MV-4-11 (cell line): ENCODE measurements at places on chromosomes 7 and 10.
A peak's percentile ranks its signal among the peaks of the same experiment; 100 is the strongest.

DNA sequence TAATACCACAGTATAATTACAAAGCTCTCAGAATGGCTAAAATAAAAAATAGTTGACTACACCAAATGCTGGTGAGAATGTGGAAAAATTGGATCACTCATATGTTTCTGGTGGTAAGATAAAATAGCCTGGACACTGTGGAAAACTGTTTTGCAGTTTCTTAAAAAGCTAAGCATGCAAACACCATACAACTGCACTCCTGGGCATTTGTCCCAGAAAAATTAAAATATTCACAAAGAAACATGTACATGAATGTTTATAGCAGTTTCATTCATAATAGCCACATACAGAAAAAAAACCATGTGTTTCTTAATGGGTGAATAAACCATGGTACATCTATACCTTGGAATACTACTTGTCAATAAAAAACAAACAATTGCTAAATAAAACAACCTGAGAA lies 172.9 kb downstream of the AHR start:
- DNase-seq: no peak

DNA sequence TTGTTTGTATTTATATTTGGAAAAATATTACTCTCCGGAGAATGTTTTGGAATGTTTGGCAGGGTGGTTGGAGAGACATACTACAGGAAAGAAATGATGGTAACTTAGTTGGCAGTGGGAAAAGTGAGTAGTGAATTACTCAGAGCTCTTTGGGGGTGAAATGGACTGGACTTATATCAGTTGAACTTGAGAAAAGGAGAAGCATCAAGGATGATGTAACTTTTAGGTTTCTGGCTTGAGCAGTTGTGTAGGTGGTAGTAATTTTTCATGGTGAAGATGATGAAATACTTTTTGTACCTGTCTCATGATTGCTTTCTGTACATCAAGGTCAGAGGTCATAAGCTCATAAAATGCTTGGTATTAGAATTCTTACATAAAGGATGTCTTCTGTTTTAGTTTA lies 617.2 kb downstream of the AUTS2 start:
- DNase-seq: no peak

- DNase-seq: peak; percentile 23
Observed at GRCh38 chr7:36802459-36803135, 78.3 kb upstream of the AOAH start.

DNA sequence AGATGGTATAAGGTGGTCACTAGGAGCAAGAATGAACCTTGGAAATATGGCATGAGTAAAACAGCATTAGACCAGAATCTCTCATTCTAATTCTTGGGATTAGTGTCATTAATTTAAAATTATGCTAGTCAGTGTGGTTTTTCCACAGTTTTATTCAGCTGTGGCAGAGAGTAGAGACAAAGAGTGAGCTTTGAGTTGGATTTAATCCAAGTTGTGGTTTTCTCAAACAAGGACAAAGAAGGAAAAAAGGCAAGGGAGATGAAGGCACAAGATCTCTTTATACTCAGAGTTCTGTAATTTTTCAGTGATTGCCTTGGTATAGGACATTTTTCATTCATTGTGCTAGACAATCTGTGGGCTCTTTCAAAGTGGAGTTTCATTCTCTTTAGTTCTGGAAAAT lies 28.2 kb upstream of the AKAP9 start:
- DNase-seq: no peak

DNA sequence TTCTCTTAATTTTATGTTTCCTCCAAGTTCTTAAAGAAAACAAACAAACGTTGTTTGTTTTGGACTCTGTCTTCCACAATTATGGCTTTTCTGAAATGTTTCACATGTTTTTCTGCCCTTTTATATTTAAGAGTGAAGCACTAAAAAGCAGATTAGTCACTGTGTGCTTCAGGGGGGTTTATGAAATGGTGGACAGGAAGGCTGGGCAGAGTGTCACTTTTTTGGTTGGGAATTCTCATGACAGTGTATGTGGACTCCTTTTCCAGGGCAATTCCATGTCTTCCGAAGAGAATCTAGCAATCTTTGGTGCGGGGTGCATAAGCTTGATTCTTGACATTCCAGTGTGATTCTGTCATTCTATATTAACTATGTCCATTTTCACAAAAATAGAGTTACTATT lies 669.4 kb downstream of the PARD3 start:
- DNase-seq: no peak

- DNase-seq: no peak
Observed at GRCh38 chr7:22060863-22061262, 115.2 kb upstream of the CDCA7L start.

GRCh38 chr10:69091143-69091651 lies 3.3 kb downstream of the SRGN start:
- DNase-seq: peak; percentile 47

DNA sequence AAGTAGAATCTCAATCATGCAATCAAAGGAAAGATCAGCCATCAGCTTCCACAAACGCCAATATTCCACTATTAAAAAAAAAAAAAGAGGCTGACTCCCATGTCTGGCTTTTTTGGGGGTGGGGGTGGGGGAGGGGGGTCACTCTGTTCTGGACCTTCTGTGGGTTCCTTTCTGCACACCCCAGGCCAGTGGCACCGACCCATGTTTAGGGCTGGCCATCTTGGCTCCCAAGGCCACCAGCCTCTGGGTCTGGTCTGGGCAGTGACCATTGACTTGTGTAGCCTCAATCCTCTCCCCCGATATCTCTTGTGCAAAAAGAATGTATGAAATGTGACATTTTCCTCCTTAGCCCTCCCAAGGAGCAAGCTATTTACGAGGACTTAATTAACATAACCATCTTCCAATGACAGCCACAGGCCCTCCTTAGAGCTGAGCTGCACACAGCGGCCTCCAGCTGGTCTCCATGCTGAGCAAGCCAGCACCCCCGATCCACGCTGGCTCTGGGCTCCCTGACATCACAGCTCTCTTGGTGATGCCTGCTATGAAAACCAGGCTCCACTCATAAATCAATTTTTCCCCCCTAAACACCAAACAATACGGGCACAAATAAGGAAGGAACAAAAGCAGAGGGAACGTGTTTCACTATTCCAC lies 100.1 kb downstream of the ZRANB1 start:
- DNase-seq: no peak

DNA sequence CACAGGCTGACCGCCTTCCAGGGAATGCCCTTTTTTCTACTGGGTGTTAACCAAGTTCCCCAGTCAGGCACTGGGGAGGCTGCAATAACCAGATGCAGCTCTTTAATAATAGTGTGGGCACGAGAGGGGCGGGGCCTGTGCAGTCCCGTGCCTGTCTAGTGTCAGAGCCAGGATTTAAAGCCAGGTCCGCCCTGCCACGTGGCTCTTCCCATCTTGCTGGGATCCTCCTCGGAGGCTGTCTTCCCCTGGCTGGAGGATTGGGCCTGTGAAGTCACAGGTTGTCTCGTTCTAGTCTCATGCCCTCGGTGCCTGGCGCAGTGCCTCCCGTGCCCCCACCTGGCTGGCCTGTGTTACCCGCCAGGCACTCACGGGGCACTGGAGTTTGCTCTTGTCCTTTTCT lies 25.2 kb downstream of the TMEM120A start:
- no peak for DNase-seq

GRCh38 chr10:115624448-115624847 lies 531.3 kb downstream of the ATRNL1 start:
- DNase-seq: no peak

- DNase-seq: no peak
Observed at GRCh38 chr10:11704092-11704491, 38.1 kb upstream of the ECHDC3 start.

- DNase-seq: no peak
Observed at GRCh38 chr7:121440857-121441503, 44.9 kb upstream of the FAM3C start.

DNA sequence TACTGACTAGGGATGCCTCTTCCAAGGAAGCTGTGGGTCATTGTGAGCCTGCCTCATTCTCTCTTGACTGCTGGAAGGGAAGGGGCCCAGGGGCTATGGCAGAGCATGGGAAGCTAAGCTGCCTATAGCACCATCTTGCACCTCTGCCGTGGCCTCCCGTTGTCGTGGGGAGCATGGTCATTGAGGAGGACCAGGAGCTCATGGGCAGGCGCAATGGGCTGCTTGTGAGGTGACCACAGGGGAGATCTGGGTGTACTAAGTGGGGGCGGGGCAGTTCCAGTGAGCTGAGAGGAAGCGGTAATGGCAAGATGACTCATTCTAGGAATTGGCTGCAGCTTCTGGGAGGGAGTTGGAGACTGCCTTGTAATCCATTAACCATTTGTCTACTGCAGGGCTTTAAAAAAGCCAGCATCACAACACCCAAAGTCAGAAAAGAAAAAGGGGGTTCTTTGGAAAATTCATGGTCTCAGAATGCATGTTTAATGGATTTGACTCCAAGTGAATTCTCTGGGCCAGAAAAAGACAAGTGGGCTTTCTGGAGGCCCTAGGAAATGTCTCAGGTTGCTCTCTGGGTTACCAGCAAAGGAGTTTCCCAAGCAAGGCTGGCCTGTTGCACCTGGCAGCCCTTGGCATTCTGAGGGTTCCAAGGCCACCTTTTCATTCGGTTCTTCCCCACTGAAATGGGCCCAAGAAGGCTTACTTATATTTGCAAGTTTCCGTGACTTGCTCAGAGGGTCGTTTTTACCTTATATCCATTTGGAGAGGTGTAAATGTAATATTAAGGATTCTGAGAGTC lies 3.6 kb downstream of the DUSP5 start:
- DNase-seq: peak; percentile 91

DNA sequence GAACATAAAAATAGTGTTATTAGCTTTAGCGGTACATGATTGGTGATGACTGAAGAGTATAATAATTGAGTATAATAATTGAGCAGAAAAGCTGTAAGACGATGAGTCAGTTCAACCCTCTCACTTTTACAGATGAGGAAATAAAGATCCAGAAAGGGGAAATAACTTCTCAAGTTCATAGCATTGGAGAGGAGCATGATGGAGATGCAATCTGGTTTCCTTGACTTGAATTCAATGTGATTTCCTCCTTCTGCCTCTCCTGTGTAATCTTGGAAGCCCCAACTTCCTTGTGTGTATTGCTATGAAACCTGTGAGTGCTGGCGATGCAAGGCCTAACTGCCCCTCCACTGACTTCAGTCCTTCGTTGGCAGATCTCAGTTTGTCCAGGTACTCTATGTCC lies 265.1 kb downstream of the LRMDA start:
- peak; percentile 77 for DNase-seq

DNA sequence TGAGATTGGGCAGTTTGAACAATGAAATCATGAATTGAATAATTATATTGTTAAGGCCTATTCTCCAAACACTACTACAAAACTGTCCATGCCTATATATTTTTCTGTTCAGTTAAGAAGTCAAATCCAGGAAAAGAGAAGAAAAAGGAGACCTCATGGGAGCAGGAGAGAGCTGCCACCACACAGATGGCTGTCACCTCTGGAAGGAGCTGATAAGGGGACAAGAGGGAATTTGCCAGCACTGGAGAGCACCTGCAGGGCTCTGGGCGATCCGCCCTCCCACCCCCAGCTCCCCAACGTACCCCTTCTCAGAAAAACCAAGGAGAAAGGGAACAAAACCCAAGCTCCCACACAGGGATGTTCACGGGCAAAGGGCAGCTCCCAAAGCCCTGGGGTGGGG lies 227.8 kb downstream of the TNS3 start:
- DNase-seq: no peak

- DNase-seq: no peak
Observed at GRCh38 chr10:120479506-120479905, 22.5 kb downstream of the PLPP4 start.

GRCh38 chr7:148264933-148265557 lies 325.5 kb upstream of the C7orf33 start:
- DNase-seq: peak; percentile 30

GRCh38 chr7:84314263-84314662 lies 119.7 kb upstream of the SEMA3A start:
- DNase-seq: no peak

- DNase-seq: no peak
Observed at GRCh38 chr10:71319800-71320392, 837 bp downstream of the SLC29A3 start.

DNA sequence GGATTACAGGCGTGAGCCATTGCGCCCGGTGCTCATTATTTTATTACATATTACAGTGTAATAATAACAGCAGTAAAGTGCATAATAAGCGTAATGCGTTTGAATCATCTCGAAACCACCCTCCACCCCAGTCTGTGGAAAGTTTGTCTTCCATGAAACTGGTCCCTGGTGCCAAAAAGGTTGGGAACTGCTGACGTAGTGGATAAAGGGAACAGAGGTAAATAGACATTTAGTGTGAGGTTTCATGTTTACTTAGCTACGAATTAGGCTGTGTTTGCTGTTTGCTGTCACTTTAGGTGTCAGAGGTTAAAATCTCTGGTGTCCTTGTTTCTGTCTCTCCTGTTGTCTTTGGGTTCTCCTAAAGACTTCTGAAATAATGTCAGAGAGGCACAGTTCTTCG lies 60.3 kb upstream of the SLC39A12 start:
- no peak for DNase-seq

GRCh38 chr10:93916257-93917063 lies 22.7 kb downstream of the SLC35G1 start:
- DNase-seq: no peak

GRCh38 chr7:116552602-116553001 lies 27.8 kb downstream of the CAV1 start:
- DNase-seq: no peak

- DNase-seq: no peak
Observed at GRCh38 chr7:89809291-89809690, 345.0 kb upstream of the STEAP1 start.

- no peak for DNase-seq
Observed at GRCh38 chr7:48426966-48427555, 255.8 kb downstream of the ABCA13 start.

DNA sequence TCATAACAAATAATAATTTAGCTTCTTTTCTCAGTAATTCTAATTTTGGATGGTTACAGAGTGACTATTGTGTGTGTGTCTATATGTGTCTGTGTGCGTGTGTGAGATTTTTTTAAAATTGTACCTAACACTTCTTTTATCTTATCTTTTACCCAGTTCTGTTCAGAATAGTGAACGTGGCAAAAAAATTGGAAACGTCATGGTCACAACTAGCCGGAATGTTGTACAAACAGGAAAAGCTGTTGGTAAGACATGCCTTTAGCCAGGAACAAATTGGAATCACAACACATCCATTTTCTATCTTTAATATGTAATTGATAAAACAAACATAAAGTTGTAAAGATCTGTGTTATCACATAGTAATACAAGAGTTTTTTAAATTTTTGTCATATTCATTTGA lies 85.4 kb downstream of the AVL9 start:
- no peak for DNase-seq

GRCh38 chr7:24877790-24878311 lies 102.1 kb downstream of the OSBPL3 start:
- DNase-seq: no peak

DNA sequence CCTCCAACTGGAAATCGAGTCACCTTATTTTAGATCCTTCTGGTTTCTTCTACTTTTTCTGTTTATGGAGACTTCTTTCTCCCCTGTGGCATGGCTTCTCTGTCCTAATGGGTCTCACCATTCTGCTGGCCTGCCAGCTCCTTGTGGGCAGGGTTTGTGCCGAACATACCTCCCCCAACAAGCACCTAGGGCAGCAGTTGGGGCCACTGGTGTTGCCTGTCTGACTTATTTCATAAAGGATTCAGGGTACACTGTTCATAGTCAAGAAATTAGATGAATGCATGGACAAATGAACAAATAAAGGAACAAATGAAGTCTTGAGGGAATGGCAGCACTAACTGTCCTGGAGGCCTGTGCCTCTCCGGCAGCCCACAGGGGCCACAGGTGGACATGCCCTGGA lies 55.6 kb upstream of the DOCK1 start:
- DNase-seq: no peak

- DNase-seq: peak; percentile 3
Observed at GRCh38 chr7:31126976-31127375, 74.9 kb downstream of the ADCYAP1R1 start.

GRCh38 chr7:80722616-80723195 lies 84.3 kb downstream of the CD36 start:
- DNase-seq: no peak

GRCh38 chr10:22494007-22494406 lies 148.7 kb downstream of the SPAG6 start:
- DNase-seq: no peak
